ENCODE measurements at places on chromosomes 5 and 9.

DNA sequence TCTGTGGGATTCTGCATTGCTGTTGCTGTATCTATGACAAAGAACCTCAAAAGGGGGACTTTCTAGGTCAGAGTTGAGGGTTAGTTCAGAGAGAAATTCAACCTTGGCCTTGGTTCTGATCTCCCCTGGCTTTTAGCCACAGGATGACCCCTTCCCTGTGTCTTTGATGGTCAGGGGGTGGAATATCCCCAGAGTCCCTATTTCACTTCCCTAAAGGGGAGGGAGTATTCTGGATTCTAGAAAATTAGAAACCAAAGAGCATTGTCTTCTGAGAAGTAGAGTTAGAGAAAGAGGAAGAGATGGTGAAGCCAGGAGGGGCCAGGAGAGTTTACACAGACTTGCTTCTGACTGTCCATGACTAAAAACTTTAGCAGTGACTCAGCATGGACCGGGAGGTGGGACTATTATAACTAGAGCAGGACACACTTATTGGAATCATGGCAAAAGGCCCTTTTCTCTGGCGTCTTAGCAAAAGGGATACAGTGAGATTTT is 56.2 kb upstream of the LPAR1 start:
- DNase-seq, result no peak

GRCh38 chr9:13252852-13253251 is 26.6 kb downstream of the MPDZ start:
- DNase-seq, result no peak

DNA sequence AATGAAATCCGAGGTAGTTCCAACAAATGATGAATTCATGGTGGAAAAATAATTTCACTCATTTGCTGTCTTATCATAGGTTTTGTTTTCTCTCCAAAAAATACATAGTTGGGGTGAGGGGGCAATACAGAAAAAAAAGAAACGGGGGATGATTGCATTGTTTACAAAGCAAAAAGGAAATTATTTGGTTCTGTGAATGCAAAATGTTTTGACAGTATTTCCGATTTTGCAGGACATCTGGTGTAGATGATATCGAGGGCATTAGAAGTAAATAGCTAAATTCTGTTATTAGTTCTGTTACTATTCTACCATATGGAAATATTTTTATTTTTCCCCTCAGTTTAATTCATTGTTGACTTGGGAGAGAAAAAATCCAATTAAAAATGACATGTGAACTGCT is 201.7 kb downstream of the MARCHF11 start:
- no peak for DNase-seq

- DNase-seq, result no peak
These were observed 259.4 kb upstream of the VLDLR start for GRCh38 chr9:2362150-2362549.

- no peak for DNase-seq
These were observed 113.9 kb downstream of the C5orf15 start for GRCh38 chr5:133854554-133854953.

DNA sequence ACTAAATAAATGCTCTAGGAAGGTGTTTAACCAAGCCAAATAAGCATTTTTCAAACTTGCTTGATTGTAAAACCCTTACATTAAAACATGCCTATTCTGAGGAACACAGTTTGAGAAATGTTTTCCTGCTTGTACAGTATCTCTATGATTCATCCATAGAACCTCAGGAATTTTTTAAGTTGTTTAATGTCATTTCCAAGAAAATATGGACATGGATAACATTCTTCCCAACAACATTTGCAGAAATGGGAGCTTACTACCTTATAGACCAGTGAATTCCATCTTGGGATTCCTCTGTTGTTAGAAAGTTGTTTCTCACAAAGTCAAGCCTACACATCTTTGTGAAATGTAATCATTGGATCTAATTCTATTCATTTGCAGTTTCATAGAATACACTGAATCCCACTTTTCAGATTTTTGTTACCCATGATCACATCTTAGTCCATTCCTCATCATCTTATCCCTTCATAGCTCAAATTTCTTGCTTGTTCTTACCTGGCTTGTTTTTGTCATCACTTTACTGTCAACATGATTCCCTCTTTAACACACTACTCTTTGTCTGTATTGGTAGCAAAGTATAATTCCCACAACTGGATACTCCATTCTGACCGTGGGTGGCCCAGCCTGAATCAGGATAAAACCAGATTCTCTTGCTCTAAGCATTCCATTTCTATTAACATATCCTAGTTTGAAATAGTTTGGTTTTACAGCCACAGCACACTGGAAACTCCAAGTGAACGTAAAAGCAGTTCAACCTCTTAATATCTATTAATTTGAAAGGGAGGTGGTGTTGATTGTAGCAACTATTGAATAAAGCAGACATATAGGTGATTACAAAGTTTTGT is 49.4 kb upstream of the PAPPA start:
- no peak for DNase-seq

DNA sequence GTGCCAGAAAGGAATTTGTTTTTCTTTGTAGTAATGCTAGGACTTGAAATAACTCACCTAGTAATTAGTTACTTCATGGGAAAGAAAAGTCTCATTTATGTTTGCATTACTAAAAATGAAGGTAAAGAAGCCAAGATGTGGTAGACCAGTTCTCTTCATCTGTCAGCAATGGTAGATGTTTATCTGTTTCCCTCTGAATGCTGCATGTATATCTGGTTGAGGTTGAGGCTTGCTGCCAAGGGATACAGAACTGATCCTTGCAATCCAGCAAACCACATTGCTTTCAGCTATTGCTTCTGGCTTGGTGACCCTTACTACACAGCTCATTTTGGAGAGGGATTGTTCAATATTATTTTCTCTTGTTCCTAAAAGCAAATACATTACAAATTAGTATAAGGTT is 73.6 kb downstream of the ZNF474 start:
- no peak for DNase-seq

DNA sequence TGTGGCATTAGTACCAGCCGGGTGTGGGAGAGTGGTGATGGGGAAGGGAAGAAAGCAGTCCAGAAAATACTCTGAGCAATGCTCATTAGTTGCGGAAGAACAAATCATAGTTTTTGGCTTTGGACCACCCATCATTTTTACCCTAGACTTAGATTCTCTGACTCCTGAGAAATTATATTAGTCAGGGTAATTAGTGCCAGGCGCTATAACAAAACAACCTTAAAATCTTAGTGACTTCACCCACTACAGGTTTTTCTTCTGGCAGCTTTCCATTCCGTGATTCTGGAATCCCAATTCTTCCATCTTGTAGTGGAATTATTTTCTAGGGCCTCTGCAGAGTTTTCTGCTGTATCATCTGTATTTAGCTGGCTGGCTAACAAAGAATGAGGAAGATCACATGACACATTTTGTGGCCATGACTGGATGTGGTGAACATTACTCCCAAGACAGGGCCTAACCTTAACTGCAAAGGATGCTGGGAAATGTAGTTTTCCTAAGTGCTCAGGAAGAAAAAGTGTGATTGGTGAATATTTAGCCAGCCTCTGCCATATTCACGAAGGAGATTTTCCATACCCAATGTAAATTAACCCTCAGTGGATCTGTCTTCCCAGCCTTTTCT is 373.0 kb upstream of the MEF2C start:
- DNase-seq, result no peak

GRCh38 chr9:136618580-136619547 is 43.9 kb upstream of the EGFL7 start:
- DNase-seq, result no peak

- no peak for DNase-seq
These were observed 2.3 kb downstream of the FAM170A start for GRCh38 chr5:119631660-119632059.

GRCh38 chr5:132679717-132680380 is 6.1 kb downstream of the IL4 start:
- DNase-seq, result no peak

DNA sequence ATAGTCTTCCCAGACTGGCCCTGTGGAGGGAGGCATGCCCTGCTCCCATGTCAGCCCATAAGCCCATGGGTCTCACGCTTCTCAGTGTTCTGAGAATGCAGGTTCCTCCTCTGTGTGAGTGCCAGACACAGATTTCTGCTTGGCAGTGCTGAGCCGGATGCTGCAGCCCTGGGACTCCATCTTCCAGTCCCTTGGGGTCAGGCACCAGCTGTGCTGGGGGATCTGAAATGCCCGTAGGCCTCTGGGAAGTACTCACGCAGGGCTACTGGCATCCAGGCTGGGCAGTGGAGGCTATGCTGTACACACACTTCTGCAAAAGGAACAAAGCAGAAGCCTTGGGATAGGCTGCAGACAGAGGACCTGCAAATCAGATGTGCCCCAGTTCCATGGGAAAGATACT is 1944.6 kb downstream of the EFNA5 start:
- DNase-seq, result no peak

GRCh38 chr5:35003018-35003957 is 44.5 kb downstream of the AGXT2 start:
- peak; percentile 52 for DNase-seq

GRCh38 chr9:131639769-131640437 is 94.6 kb downstream of the PRRT1B start:
- DNase-seq, result no peak

DNA sequence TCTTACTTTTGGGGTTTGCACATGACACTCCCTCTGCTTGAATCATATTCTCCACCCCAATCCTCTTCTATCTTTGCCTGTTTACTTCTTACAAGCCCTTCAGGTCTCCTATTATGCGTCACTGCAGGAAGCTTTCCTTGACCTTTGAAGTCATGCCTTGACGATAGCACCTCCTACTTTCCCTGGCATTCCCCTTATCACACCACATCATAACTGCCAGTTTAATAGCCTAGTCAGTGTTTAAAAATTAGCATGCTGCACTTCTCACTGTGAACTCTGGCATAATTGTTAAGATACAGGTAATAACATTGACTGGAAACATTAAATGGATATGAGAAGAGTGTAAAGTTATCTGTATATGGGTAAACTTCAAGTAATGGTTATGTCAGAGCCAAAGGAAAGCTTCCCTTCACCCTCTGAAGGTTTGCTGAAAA is 37.1 kb upstream of the CEP120 start:
- DNase-seq, result peak; percentile 46

DNA sequence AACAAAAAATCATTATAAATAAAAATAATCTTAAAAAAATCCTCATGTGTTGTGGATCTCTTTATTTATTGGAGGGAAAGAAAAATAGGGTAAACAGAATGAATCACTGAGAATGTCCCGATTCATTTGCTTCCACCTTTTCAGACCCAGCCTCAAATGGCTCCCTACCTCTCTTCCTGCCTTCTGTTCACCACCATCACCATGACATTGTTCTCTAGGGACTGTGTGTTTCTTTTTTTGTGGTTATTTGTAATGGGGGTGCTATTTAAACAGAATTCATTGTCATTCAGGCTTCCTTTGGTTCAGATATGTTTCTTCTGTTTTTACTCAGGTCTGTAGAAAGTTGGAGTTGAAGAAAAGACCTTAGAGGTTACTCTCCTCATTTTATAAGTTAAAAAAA is 198.2 kb downstream of the KIF4B start:
- DNase-seq, result no peak

GRCh38 chr9:130291474-130291873 is 25.9 kb downstream of the HMCN2 start:
- no peak for DNase-seq

- no peak for DNase-seq
These were observed 48.1 kb upstream of the SPTLC1 start for GRCh38 chr9:92163276-92163675.

DNA sequence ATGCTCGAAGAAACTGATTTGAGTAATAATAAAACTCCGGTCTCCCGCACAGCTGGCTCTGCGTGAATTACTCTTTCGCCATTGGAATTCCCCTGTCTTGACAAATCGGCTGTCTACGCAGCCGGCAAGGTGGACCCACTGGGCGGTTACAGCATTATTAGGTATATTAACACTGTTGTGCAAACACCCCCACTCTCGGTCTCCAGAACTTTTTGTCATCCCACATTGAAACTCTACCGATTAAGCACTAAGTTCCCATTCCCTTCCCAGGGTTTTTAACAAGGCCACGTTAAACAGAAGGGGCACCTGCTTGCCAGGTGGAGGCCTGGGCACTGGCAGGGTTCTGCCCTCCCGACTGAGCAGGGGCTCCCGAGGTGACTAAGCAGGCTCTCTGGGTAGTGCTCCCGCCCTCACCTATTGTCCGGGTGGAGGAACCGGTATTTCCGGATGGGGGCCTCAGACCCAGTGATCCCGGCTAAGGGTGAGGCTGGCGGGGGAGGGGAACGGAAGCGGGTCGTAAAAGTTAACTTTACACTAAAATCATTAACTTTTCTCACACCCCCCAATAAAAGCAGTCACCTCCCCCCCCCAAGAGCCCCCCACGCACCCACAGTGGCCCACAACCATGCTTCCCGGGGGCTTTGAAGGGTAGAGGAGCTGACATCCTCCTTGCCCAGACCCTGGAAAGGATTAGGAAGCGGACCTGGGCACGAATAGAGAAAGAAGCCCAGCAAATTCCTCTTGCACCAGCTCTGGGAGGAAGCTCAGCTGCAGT is 53.5 kb upstream of the TJP2 start:
- peak; percentile 13 for DNase-seq

- DNase-seq, result no peak
These were observed 68.6 kb downstream of the NR3C1 start for GRCh38 chr5:143334903-143335302.

- no peak for DNase-seq
These were observed 71.5 kb upstream of the MEF2C start for GRCh38 chr5:88954511-88954910.

DNA sequence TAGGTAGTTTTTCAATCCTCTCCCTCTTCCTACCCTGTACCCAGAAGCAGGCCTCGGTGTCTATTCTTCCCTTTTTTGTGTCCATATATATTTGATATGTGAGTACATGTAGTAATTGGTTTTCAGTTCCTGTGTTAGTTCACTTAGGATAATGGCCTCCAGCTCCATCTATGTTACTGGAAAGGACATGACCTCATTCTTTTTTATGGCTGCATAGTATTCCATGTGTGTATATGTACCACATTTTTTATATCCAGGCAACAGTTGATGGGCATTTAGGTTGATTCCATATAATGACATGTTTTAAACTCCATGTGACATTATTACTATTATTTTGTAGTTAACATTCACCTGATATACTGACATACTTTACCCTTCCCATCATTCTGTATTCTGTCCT is 49.1 kb downstream of the CAVIN4 start:
- DNase-seq, result no peak

DNA sequence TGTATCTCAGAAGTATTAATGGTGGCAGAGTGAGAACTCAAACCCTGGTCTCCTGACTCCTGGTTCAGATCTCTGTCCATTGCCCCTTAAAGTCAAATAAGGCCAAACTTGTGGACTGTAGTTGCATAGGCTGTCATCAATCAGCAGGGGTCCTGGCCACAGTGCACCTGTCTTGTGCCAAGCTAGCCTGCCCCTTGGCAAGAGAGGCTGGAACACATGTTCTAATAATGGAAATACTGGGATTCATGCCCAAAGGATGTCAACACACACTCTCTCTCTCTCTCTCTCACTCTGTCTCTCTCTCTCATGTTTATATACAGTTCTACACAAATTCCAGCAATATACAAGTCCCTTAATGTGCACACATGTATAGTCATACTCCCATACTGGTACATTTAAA is 44.3 kb downstream of the GLRA1 start:
- DNase-seq, result no peak

- DNase-seq, result no peak
These were observed 117.9 kb upstream of the KCNN2 start for GRCh38 chr5:114243972-114244317.

GRCh38 chr9:108761655-108762347 is 94.0 kb downstream of the ACTL7B start:
- DNase-seq, result no peak

GRCh38 chr9:116958881-116959280 is 271.8 kb downstream of the TRIM32 start:
- no peak for DNase-seq

- peak; percentile 24 for DNase-seq
These were observed 1.3 kb downstream of the SEMA5A start for GRCh38 chr5:9544502-9545135.

GRCh38 chr5:10520706-10521105 is 43.2 kb upstream of the ANKRD33B start:
- DNase-seq, result no peak

Data from activated naive CD4-positive, alpha-beta T cell treated with anti-CD3 and anti-CD28 coated beads, Interleukin-2, amount 50 U/mL, for 16 hours (primary cell).